Tibial nerve (tissue), 4 donors: ENCODE measurements at places on chromosomes 1 and 21. TPM values are rescaled to one million over a fixed set of nuclear protein-coding genes. Genes with fewer than 3 reads are reported as not detected.
A peak's percentile ranks its signal among the peaks of the same experiment; 100 is the strongest.

- H3K4me1 ChIP-seq = no peaks in the 10 kb centered on the region
- no peaks in the 10 kb centered on the region for H3K36me3 ChIP-seq
- H3K4me3 ChIP-seq = no peak overlapping the region
- H3K27me3 ChIP-seq = no peaks in the 10 kb centered on the region
These were observed 123.6 kb downstream of the DSCAM start for GRCh38 chr21:40723317-40723716.

DNA sequence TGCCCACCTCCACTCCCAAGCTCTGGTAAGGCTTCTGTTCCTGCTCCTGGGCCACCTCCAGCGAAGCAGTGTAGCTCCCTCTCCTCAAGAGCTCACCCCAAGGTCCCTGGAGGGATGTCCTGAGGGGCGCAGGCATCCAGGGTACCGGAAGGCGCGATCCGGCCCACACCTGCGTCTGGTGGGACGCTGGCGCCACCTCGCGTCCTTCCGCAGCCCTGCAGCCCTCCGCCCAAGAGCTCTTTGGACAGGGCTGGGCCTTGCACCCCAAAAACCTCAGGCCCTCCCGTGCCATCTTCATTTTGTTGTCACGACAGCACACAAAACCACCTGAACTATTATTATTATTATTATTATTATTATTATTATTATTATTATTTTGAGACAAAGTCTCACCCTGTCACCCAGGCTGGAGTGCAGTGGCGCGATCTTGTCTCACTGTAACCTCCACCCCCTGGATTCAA is 49.2 kb upstream of the PAX7 start:
- no peak overlapping the region for H3K27ac ChIP-seq
- H3K27me3 ChIP-seq = peaks cover 14% of the 10 kb centered on the region
- DNase-seq = peak; percentile 16
- no peaks in the 10 kb centered on the region for H3K4me1 ChIP-seq

GRCh38 chr1:81129366-81129765 is 671.4 kb upstream of the ADGRL2 start:
- H3K27ac ChIP-seq = no peak overlapping the region
- DNase-seq = no peak
- H3K4me1 ChIP-seq = no peaks in the 10 kb centered on the region

DNA sequence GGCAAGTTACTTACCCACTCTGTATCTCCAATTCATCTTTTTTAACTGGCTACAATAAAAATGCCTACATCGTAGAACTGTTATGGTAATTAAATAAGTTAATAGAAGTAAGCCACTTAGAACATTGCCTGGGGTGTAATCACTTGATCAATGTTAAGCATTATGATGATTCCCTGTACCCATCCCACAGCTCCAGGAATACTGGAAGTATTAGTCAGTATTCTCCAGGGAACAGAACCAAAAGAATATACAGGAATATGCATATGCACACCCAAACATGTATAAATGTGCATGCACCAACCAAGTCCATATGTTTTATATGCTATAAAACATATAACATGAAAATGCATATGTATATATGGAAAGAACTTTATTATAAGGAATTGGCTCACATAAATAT is 107.3 kb downstream of the UBE2U start:
- H3K4me3 ChIP-seq = no peak overlapping the region
- no peaks in the 10 kb centered on the region for H3K36me3 ChIP-seq
- no peak for DNase-seq
- H3K4me1 ChIP-seq = no peaks in the 10 kb centered on the region

- DNase-seq = no peak
- no peak overlapping the region for H3K27ac ChIP-seq
- no peaks in the 10 kb centered on the region for H3K36me3 ChIP-seq
- H3K27me3 ChIP-seq = no peaks in the 10 kb centered on the region
- no peak overlapping the region for H3K4me3 ChIP-seq
These were observed 10.2 kb upstream of the SLC19A2 start for GRCh38 chr1:169495916-169496315.

Gene KCNA2
- total RNA-seq = 16.4 TPM

GRCh38 chr1:159949123-159949522 is 3.7 kb upstream of the IGSF9 start:
- H3K27ac ChIP-seq = no peak overlapping the region
- H3K36me3 ChIP-seq = no peaks in the 10 kb centered on the region
- no peak overlapping the region for H3K4me3 ChIP-seq
- no peak for DNase-seq
- H3K4me1 ChIP-seq = peaks cover 10% of the 10 kb centered on the region
- no peaks in the 10 kb centered on the region for H3K27me3 ChIP-seq
